ENCODE measurements at places on chromosomes 4 and X. TPM values are rescaled to one million over a fixed set of nuclear protein-coding genes. Genes with fewer than 3 reads are reported as not detected.

GRCh38 chrX:17030580-17031270, 84.3 kb downstream of the REPS2 start:
- DNase-seq = no peak

GRCh38 chr4:108531461-108531860, 88.9 kb upstream of the RPL34 start:
- DNase-seq = no peak

DNA sequence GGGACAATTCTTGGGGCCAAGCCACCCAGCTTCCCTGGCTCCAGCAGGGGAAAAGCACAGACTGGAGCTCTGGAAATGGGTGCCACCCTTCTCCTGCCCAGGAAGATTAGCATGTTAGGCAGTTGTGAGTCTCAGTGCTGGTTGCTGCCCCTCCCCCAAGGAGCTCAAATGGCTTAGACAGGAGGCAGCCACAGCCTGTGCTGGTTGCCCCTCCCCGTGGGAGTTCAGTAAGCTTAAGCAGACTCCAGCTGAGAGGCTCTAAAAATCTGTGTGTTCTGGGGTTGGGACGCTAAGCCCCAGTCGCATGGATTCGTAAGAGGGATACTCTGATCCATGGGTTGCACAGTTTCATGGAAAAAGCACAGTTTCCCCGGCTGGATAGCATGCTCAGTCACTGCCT, 92.7 kb upstream of the NDST3 start:
- DNase-seq = no peak

DNA sequence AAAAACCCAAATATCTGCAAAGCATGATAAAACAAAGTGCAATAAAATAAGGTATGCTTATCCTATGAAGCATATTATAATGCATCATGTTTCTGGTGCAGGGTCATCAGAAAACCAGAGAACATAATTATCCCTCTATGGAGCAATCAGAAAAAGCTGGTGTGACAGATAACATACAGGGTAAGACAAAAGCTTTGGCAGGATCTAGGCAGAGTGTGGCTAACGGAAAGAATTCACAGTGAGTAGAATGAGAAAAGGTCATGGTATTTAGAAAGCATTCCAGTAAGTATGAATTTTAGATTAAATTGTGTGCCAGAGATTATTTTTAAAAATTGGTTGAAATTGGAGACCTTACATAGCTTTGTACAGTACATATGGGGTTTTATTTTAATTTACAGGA, 29.0 kb upstream of the UGT2B4 start:
- DNase-seq = no peak

DNA sequence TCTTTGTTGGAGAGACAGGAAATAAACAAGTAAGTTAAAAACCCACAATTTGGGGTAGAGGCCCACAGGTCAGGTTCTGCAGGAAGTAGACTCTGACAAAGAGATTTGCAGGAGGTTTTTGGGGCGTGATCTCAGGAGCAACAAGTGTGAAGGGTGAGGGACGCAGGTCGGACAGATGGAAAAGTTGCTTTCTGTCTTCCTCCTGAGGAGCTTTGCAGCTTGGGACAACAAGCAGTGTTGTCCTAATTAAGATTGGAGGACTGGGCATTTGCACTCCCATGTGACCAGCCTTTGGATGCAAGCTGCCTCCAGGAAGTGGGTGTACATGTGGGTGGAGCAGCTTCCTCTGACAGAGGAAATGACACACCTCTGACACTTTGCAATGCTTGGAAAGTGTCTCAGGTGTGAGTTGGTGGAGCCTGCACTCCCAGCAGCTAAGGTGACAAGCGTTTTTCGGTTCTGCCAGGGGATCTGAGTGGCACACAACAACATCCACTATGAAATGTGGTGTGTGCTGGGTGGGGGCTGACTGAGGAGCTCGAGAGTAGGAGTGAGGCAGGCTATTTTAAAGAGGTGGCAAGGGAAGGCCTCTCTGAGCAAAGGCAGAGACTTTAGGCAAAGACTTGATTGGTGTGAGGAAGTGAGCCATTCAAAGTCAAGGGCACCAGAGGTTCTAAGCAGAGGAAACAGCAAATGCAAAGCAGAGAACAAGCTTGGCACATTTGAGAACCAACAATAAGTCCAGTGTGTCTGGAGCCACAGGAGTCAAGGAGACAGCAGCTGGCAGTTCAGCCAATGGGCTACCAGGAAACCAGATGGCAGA, 339.8 kb upstream of the GATB start:
- no peak for DNase-seq

DNA sequence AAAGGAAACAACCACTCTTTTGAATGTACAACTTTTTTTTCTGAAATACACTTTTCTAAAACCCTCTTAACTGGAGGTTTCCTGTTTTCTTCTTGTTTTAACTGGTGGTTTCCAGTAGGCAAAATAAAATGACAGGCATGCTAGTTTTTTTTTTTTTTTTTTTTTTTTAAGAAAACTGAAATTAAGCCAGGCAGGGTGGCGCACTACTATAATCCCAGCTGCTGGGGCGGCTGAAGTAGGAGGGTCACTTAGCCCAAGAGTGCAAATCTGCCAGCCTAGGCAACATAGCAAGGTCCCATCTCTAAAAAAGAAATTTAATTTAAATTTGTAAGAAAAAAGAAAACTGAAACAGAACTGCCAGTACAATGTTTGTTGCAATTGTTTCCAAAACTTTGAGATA, 44.0 kb downstream of the TMEM144 start:
- no peak for DNase-seq

DNA sequence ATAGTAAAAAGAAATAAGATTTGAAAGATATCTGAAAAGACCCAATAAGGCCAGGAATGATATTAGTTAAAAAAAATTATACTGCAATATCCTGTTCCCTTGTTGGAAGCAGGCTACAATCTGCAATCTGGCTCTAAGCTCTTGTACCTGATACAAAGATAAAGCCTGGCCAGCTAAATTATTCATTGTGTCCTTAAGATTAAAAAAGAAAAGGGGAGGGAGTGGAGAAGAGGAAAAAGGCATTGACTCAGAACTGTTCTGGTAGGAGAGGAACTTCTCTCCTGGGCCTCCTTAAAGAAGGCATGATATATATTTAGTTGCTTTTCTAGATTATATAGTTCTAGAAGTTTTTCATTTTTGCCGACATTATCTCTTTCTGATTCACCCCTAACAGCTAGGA, 46.7 kb downstream of the IRF2 start:
- no peak for DNase-seq

DNA sequence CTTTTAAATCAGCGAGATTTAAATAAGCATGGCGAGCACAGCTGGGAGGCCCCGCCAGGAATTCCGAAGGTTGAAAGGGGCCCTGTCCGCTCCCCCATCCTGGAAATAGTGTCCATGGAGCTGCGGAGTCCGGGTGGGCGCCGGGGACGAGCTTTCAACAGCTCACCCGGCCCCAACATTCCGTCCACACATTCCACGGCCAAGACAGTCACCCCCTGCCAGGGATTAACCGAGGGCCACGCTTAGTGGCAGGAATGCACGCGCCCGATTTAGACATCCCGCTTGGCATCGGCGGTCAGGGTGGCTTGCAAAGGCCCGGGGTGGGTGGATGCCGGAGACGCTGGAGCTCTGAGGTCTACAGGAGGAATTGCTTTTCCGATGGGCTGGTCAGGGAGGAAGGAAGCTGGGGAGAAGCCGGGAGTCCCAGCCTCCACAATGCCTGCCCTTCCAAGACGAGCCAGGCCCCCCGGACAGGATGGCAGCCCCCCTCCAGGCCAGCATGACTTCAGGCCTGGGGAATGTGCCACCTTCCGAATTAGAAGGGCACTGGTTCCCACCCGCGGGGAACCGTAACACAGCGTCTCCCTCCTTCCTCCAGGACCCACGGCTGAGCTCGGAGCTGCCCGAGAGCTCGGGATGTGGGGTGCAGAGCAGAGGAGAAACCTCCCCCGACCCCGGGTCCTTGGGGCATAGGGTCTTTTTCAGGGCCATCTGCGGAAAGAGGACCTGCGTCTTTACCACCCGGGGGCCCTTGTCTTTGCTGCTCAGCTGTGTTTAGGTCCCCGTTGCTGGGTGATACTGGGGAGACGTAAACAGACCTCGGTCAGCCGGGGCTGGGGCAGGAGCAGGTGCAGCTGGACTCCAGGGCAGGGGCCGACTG, 26.9 kb upstream of the PPP2R3B start:
- DNase-seq = peak; percentile 68

DNA sequence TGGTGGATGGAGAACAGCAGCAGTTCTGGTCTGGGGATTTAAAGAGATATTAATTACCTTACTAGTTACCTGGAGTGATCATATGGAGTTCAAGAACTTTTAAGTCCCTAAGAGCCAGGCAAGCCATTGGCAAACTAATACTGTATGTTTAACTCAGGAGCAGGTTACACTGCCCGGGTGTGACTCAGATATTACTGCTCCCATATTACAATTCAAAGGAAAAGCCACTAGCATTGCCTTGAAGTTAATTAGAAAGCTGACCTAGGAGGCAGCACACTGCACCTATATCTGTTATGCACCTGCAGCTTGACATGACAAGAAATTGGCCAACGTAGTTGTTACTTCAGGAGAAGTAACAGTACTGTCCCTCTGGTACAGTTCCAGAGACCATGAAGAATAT, 47.2 kb downstream of the GRK4 start:
- no peak for DNase-seq

- no peak for DNase-seq
Observed at GRCh38 chr4:40205259-40206198, 8.7 kb downstream of the RHOH start.

DNA sequence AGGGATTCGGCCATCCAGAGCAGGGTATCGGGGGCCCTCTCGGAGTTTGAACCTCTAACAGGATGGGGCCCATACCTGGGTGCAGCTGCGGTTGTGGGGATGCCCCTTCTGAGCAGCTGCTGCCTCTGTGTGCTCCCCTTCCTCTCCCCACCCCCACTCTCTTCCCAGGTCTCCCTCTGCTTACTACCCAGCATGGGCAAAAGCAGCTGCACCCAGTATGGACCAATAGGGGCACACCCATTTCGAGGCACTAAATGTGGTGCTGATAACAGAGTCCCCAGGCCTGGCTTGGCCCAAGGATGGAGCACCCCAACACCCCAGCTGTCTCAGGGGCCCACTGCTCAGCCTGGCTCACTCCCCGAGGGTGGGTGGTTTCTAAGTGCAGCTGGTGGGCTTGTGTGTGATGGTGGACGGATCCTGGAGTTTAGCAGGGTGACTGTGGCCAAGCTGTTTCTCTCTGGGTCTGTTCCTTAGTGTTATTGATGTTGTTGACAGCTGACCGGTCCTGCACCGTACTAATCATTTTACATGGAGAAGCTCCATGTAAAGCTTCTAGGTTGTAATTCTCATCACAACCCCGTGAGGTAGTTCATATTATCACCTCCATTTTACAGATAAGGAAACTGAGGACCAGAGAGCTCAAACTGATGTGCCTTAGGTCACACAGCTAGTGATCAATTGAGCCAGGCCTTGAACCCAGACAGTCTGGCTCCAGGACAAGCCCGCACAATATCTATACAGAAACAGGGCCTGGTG, 13.1 kb upstream of the KIAA0232 start:
- no peak for DNase-seq

DNA sequence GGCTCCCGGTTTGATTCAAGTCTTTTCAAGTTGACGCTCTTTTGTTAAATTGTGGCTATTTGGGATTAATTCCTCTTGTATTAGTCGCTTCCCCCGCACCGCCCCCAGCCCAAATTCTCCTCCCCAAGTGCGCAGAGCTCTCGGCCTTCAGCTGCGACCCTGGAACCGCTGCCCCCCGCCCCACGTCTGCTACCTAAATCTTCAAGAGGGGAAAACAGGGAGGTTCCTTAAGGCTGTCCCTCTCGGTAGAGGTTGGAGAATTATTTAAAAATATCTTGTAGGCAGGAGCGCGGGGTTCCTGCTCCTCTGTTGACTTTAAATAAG, 860 bp upstream of the RPS6KA3 start:
- no peak for DNase-seq

DNA sequence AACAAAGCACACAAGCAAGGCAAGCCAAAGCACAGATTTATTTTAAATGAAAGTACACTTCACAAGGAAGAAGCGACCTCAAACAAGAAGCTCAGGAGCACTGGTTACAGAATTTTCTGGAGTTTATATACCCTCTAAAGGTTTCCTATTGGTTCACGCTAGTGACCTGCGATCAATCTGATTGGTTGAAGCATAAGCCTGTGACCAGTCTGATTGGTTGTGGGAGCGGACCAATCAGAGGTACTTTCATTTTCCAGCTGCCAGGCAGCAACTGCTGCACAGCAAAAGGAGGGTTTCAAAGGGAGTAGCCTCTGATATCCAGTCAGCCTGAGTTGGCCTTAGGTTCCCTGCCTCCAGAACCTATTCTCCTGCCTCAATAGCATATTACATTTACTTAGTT, 4.6 kb upstream of the AREG start:
- DNase-seq = no peak

GRCh38 chrX:104567506-104567905, 1.5 kb downstream of the IL1RAPL2 start:
- DNase-seq = no peak

GRCh38 chr4:10684631-10685030, at the start of gene CLNK:
Gene CLNK (minus strand): TSS chr4:10684768. CDS start chr4:10667869, 16,899 bp downstream.
- DNase-seq = no peak

DNA sequence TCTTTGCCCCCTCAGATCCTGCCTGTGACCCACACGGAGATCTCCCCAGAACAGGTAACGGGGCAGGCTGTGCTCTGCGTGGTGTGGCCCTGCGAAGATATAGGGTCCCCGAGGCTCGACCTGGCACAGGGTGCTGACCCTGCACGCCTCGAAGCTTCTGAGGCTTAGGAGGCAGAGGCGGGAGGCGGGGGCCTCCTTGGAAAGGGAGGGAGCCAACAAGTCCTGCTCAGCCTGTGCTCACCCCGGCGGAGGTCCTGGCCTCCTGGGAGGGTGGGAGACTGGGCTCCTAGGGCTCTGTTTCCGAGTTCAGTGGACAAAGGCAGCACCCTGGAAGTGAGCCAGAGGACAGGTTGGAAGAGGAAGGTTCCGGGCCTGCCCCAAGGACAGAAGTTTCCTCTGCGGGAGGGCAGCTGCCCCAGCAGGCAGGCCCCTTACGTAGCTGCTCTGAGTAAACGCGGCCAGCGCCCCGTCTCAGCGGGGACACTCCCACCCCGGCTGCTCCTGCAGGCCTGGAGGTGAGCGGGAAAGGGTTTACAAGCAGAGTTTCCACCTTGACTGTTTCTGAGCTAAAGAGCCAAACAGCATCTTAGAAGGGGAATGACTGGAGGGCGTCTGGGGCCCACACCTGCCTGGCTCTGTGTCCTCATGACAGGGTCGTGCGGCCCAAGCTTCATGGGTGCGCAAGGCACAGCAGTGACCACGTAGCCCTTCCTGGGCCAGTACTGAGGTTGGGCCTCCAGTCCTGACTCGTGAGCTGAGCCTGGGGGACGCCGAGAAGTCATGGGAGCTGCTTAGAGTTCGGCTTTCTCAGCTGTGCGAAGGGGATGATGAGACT, 16.1 kb downstream of the TMEM175 start:
- DNase-seq = no peak

CFAP47 gene
- total RNA-seq = not detected

ARSJ gene
- 1.4 TPM for total RNA-seq

PAGE4 gene
- total RNA-seq = not detected

SEC24D gene
- 8.6 TPM for total RNA-seq

SLC26A1 gene
- total RNA-seq = not detected

ARMCX4 gene
- total RNA-seq = 3.7 TPM

SSX2B gene
- not detected for total RNA-seq

CXCL1 gene
- total RNA-seq = 1.6 TPM

CYLC1 gene
- total RNA-seq = not detected

TNIP3 gene
- not detected for total RNA-seq
